Vein endothelial cell (primary cell): ENCODE measurements at places on chromosomes 16 and 17. TPM values are rescaled to one million over a fixed set of nuclear protein-coding genes. Genes with fewer than 3 reads are reported as not detected.

Gene RGS11
- total RNA-seq: 1.7 and 2.9 TPM in 2 replicates

Gene KRTAP3-2
- total RNA-seq: not detected in 2 replicates

Gene TVP23A
- not detected in 2 replicates for total RNA-seq

Gene EXOC3L1
- total RNA-seq: 4.2 and 4.9 TPM in 2 replicates

Gene BAHCC1
- total RNA-seq: 9.7 and 23.2 TPM in 2 replicates

Gene SRSF2
- 187 and 236 TPM in 2 replicates for total RNA-seq

Gene SMIM36
- total RNA-seq: not detected in 2 replicates
